ENCODE measurements at places on chromosomes 4 and X. TPM values are rescaled to one million over a fixed set of nuclear protein-coding genes. Genes with fewer than 3 reads are reported as not detected.
A peak's percentile ranks its signal among the peaks of the same experiment; 100 is the strongest.

DNA sequence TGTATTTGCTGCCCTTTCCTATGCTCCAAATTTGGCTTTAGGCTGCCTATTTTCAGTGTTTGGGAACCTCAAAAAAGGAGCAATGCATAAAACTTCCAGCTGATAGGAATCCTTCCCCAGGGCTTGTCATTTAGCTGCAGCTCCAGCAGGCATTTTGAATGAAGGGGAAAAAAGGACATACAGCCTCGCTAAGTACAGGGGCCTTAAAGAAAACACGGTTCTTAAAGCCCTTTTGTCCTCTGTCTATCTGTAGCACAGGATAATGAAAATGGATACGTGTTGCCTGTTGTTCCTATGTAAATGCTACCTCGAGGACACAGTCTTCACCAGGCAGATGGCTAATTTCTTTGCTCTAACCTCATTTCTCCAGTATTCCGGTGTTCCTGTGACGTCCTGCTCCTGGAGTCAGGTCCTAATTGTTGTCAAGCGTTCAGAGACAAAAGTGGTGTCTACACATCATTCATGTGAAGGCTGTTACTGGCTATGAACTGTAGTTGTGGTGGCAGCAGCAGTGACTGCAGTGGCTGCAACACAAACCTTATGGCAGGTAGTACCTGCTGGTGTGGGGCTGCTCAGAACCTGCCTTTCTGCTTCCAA, 117.4 kb downstream of the MGST2 start:
- DNase-seq, result no peak

- DNase-seq, result no peak
Measured at GRCh38 chrX:55142919-55143310, 54.1 kb downstream of the PAGE2 start.

GRCh38 chr4:107619066-107619465, 101.0 kb downstream of the PAPSS1 start:
- DNase-seq, result no peak

- DNase-seq, result no peak
Measured at GRCh38 chrX:102154900-102155805, 624 bp downstream of the BEX5 start.

DNA sequence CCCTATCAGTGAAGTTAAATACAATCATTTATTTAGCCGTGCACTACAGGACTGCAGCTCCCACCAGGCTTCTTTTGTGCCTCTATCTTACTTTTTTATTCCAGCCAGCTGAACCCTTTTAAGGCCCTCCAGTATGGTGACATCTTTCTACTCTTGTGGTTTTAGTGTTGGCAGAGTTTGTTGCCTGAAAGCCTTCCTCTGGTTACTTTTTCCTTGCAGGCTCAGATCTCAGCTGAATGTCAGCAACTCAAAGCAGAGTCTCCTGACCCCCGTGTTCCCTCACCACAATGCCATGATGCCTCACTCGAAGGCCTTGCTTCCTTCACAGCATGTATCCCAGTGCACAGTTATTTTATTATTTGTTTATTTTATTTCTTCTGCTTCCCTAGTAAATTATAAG, 818.9 kb upstream of the LCORL start:
- no peak for DNase-seq

ATP7A gene
- 10.5 TPM for total RNA-seq

- DNase-seq, result no peak
Measured at GRCh38 chrX:11129534-11130105, 18.5 kb downstream of the HCCS start.

CTAG1B gene
- not detected for total RNA-seq

DNA sequence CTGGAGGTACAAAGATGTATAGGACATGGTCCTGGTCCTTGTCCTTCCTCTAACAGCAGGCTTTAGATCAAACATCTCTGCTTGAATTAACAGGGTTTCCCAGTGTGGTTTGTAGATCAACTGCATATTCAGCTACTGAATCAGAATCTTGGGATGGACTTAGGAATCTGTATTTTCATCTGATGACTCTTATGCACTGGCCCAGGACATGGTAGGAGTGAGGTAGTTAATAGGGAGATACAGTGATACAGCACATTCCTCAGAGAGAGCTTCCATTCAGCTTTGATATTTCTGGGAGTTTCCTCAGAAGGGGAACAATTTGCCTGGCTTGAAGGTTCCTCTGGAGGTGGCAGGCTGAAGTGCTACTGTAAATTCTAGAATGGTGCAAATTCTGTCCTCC, 203.1 kb downstream of the LARP7 start:
- no peak for DNase-seq

DNA sequence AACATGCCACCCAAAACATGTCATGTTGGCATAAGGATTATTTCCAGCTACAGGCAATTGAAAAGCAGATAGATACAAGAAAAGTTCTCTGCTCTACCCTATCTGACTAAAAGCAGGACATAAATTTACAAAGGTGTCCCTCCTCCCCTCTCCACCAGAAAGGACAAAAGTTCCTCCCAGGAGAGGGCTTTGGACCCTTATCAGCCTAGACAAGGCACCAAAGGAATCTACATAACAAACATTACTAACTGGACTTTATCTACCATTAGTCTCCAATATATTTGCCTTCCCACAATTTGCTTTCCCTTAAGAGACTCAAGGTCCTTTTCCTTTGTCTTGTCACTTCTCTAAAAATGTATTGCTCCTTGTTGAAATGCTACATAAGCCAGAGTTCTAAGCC, 55.6 kb downstream of the ADGRA3 start:
- DNase-seq, result no peak

ZMAT1 gene
- 12.5 TPM for total RNA-seq

- DNase-seq, result peak; percentile 66
Measured at GRCh38 chr4:56531823-56532222, 26.2 kb downstream of the ARL9 start.

CCNA2 gene
- total RNA-seq, result 2.1 TPM

MAGEB2 gene
- not detected for total RNA-seq

DNA sequence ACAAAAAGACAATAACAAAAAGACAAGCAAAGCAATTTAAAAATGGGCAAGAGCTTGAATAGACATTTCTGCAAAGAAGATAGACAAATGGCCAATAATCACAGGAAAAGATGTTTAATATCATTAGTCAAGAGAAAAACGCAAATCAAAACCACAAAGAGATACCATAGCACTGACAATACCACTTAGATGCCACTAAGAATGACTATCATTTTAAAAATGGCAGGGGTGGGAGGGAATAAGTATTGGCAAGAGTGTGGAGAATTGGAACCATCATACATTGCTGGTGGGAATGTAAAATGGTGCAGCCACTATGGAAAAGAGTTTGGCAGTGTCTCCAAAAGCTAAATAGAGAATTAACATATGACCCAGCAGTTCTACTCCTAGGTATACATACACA, 15.1 kb upstream of the EXOC1 start:
- no peak for DNase-seq

CLDN22 gene
- not detected for total RNA-seq

DNA sequence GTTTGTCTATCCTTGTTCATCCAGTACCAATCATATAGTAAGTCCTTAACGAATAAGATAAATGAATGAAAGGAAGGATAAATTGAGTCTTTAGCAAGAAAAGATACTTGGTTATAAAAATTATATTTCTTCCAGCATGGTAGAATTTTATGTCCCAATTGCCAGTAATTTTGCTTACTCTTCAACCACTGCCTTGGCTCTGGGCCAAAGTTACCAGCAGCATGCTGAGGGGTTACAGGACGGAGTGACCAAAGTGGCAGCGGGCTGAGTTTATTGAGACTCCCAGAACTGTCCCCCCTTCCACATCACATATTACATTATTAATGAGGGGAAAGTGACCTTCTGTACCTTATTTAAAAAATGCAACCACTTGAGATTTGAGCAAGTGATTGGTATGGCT, 121.7 kb downstream of the RASGEF1B start:
- no peak for DNase-seq

DNA sequence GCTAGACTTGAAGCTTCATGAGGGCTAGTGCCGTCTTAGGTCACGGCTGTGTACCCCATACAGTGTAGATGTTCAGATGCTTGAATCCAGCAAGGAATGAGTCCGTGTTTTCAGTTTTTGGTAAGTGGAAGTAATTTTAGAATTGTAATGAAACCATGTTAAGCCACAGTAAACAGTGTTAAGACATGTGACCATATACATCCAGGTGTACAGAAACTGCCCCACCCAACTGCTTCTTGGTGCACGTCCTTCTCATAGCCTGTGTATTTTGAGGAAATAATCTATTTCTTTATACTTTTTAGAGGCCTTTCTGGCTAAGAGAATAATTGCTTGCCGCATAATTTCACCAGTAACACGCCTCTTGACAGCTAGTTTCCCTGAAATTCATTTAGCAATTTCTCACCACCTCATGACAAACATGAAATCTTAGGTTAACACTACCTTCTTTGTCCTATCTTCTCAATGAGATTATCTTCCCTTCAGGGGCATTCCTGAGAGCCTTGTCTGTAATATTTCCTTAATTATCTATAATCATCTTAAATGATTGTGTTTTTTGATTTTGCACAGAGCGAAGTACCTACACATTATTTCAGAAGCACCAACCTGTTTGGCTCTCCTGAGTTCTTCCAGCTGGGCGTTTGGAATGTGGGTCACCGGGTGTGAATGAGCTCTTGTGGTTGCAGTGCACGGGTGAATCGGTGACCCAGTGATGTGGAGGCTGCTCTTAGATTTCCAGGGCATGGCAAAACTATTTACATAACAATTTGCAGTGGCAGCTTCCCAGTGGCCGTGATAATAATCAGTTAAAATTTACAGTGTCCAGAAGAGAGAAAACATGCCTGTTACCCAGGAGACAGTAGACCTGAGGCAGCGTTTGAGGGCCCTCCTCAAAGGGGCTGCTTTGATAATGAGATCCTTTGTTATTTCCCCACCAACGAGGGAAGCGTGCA, 50.2 kb upstream of the TADA2B start:
- no peak for DNase-seq

GRCh38 chr4:121654738-121655137, 42.0 kb downstream of the ANXA5 start:
- DNase-seq, result no peak

DNA sequence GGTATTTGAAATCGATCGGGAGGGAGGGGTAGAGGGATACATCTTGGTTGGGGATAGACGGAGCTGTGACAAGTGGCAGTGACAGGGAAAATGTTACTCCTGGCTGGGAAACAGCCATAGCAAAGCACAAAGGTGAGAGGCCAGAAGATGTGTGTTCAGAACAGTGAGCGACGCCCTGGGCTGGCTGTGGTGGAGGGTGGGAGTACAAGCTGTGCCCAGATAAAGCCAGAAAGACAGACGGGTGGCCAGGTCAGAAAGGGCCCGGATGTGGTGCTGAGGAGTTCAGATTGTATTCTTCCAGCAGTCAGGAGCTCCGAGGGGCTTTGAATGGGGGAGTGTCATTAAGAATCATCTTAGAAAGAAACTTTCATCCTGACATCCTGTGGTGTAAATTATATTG, 27.9 kb downstream of the CCDC149 start:
- no peak for DNase-seq

HCFC1 gene
- total RNA-seq, result 25.8 TPM

- DNase-seq, result no peak
Measured at GRCh38 chrX:42686706-42687105, 91.3 kb downstream of the PPP1R2C start.

DNA sequence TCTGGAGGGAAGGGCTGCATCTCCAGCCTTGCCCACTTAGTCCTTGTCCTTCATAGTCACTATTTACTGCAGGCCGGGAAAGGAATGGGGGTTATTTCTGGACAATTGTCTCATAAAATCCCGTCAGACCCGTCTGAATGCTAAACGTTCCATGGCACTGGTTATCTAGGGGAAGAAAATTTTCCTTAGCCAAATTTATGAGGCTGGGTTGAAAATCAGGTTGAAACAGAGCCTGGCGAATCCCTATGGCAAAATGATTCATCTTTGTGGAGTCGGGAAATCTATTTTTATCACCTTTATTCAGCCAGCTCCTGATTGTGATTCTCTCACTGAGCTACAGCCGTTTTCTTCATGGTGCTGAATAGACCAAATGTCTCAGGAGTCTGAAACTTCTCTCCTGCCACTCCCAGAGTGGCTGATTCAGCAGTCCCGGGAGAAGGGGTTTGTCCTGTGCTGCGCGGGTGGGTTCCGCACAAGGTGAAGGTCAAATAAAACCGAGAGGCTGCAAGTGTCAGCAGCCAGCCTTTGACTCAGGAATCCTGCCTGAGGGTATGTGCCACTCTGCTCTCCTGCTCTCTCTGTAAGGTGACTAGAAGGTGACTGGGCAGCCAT, 1.0 kb downstream of the LIMCH1 start:
- no peak for DNase-seq

GRCh38 chrX:70552130-70552704, 107.6 kb downstream of the DLG3 start:
- DNase-seq, result no peak

UBA1 gene
- total RNA-seq, result 112 TPM

DNA sequence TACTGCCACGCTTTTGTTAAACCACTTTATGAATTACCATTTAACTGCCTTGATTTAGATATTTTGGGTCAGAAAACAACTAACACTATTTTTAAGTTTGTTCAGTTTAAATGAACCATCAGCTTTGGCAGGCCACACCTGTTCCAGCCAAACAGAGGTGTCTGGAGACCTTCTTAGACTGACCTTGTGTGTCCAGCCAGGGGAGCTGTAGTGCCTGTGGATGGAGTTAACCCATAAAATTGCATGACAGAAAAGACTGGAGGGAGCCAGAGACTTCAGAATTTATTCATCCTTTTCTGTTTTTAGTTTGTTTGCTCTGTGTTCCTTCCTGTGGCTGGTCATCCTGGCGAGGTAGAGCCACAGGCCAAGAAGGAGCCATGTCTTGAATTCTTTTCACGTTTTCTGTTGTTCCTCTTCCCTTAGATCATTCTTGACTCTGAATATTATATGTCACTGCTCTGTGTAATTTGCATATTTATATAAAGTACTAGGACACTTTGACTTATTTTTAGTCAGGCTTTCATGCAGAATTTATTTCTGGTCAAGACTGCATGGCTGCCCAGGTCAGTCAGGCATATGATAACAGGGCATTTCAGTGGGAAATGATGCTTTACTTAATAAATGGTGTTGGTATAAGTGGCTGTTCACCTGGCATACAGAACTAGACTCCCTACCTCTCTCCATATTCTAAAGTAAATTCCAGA, 26.7 kb downstream of the HERC3 start:
- no peak for DNase-seq

TEX13D gene
- total RNA-seq, result not detected

ABLIM2 gene
- 4.1 TPM for total RNA-seq

Data from sigmoid colon (tissue), 7 donors.